Activated T-cell treated with anti-CD3 and anti-CD28 coated beads for 1 hour (primary cell): ENCODE measurements at places on chromosomes 6 and 20.

DNA sequence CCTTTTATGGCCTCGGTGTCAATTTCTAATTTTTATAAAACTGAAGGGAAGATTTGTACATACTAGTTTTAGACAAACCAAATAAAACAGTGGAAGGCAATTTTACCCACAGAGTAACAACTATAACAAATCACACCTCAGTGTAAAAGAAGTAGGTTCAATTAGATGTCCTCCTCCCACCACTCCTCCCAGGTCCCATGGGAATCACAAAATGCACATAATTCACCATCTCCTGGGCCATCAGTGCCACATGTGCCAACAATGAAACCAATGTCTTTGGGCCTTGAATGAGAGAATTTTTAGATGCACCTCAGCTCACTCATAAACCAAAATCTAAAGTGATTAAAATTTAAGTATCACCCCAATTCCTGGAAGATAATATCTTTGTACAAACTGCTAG is 267.8 kb downstream of the BTBD9 start:
- DNase-seq, result no peak

- no peak for DNase-seq
Measured at GRCh38 chr6:161107779-161108730, 116.5 kb downstream of the MAP3K4 start.

- no peak for DNase-seq
Measured at GRCh38 chr6:70119218-70119835, 183.6 kb downstream of the COL9A1 start.

DNA sequence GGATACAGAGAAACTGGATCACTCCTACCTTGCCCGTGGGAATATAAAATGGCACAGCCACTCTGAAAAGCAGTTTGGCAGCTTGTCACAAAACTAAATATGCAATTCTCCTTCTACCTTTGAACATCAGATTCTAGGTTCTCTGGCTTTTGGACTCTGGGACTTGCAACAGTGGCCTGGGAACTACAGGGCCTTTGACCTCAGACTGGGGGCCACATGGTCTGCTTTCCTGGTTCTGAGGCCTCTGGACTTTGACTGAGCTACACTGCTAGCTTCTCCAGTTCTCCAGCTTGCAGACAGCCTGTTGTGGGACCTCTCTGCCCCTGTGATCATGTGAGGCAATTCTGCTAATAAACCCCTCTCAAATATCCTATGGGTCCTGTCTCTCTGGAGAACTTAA is 168.8 kb downstream of the CDH26 start:
- no peak for DNase-seq

- DNase-seq, result no peak
Measured at GRCh38 chr20:53331151-53331973, 262.3 kb downstream of the ZNF217 start.

DNA sequence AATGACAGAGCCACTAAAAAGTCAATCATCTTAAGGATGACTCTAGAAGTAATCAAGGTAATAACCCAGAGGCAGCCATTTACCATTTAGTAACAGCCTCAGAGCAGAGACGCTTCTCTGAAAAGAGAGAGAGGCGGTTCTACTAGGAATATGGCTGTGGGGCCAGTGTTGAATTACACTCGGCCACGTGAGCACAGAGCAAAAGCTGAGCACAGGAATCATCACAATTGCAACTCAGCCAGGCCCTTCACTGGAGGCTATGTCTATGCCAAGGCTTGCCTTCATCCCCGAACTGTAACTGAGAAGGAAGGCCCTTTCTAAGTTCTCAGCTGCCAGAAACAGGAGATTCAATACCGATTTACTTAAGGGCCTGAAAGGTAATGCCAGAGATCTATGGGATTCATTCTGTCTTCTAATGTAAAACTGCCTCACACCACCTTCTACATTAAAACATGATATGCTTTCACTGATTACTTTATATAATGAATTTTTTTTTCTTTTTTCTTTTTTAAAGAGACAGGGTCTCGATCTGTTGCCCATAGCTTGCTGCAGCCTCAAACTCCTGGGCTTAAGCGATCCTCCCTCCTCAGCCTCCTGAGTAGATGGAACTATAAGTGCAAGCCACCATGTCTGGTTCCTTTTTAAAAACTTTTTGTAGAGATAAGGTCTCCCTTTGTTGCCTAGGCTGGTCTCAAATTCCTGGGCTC is 67.6 kb downstream of the NUDT3 start:
- no peak for DNase-seq

DNA sequence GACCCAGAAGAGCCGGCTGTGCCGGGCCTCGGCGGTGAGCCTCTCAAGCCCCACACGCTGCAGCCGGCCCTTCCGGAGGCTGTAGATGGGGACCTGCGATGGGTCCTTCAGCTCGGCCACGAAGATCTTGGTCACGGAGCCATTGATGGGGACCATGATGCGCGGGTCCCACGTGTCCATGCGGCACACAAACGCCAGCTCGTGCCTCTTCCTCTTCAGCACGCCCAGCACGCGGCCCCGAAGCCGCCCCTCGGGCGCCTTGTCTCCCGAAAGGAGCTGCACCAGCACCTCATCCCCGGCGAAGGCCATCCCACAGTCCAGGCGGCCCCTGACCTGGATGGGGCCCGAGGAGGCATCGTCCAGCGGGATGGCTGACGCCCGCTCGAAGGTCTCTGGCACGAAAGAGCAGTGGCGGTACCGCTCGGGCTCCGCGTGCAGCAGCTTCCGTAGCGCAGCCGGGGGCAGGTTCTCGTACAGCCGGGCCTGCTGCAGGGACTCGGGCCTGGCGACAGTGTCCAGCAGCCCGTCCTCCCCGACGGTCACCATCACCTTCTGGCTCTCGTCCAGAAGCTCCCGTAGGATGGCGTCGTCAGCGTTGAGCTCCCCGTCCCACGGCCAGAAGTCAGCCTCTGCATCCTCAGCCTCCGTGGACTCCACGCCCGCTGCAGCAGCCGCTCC is 8.9 kb downstream of the HELZ2 start:
- DNase-seq, result no peak

DNA sequence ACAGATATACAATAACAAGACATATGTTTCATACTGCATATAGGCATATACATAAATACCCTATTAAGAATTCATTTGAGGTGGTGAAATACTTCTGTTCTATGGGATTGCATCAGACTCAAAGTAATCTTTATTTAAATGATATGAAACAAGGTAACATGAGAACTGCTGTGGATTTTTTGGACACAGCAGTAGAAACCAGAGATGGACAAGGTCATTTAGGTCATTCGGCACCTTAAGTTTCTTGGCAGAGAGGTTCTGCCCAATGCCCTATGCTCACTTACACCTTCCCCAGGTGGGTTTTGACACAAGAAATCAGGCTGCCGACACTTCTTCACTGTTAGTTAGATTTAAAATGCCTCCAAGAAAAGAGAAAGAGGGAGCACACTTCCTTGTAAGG is 43.9 kb upstream of the RBM24 start:
- DNase-seq, result no peak

GRCh38 chr6:79230149-79230548 is 4.3 kb downstream of the HMGN3 start:
- no peak for DNase-seq

- no peak for DNase-seq
Measured at GRCh38 chr6:867378-867777, 174.4 kb upstream of the EXOC2 start.

- no peak for DNase-seq
Measured at GRCh38 chr20:41456351-41456750, 89.7 kb upstream of the EMILIN3 start.

DNA sequence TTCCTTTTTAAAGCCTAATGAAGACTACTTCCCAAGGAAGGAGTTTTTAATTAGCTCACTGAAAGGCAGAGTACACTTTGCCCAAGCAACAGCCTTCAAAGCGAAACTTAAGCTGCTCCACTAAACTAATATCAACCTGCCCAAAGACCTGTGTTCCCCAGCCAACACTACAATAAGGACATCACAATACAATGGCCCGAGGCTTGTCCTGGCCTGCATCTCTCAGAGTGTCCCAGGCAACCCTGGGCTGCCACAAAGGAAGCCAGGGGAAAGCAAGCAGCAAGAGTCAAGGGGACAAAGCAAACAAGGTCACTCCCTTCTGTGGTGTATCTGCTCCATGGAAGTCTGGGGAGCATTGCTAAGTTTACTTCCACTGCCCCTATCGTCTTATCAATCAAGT is 52.3 kb downstream of the PIGU start:
- DNase-seq, result no peak

DNA sequence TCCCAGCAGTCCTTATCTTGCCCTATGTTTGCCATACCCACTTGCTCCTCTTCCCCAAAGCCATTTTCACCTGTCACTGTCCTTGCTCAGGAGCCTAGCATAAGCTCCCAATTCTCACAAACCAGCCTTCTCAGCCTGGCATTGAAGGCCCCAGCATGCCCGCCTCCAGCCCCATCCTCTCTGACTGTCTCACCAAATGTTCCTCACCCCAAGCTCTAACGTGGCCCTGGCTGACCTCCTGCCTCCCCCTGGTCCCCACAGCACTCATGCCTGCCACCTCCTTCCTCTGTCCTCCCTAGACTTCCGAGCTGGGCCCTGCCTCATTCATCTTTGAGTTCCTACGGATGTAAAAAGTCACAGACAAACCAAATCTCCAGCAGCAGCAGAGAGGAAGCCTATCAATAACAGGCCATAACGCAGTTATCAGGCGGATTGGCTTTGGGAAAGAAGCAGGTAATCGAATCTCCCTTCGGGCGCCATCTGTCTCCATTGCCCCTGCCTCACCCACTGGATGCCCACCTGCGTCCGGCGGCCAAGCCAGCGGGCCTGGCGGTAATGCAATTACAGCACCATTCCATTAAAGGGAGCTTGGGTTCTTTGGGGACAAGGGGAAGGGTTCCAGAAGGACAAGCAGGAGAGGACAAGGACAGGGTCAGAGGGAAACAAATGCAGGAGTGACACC is 104.4 kb downstream of the MRPL14 start:
- DNase-seq, result no peak

- DNase-seq, result no peak
Measured at GRCh38 chr6:98590136-98590681, 244.2 kb upstream of the POU3F2 start.

- no peak for DNase-seq
Measured at GRCh38 chr6:29426654-29427053, 11.9 kb downstream of the OR12D1 start.

GRCh38 chr20:53944796-53945195 is 125.6 kb downstream of the BCAS1 start:
- no peak for DNase-seq

- no peak for DNase-seq
Measured at GRCh38 chr6:41080621-41081020, 7.8 kb downstream of the NFYA start.

GRCh38 chr6:157443066-157443800 is 62.2 kb downstream of the ZDHHC14 start:
- DNase-seq, result no peak

GRCh38 chr6:129273161-129273560 is 390.2 kb downstream of the LAMA2 start:
- no peak for DNase-seq

GRCh38 chr20:38844963-38845362 is 39.5 kb downstream of the PPP1R16B start:
- no peak for DNase-seq

DNA sequence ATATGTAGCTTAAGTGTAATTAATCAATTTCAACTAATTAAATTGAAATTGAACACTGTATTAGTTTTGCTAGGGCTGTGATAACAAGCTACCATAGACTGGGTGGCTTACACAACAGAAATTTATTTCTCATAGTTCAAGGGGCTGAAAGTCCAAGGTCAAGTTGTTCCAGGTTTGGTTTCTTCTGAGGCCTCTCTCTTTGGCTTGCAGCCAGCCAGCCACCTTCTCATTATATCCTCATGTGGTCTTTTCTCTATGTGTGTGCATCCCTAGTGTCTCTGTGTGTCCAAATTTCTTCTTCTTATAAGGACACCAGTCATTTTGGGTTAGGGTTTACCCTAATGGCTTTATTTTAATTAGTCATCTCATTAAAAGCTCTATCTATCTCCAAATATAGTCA is 611.7 kb downstream of the UTRN start:
- no peak for DNase-seq

DNA sequence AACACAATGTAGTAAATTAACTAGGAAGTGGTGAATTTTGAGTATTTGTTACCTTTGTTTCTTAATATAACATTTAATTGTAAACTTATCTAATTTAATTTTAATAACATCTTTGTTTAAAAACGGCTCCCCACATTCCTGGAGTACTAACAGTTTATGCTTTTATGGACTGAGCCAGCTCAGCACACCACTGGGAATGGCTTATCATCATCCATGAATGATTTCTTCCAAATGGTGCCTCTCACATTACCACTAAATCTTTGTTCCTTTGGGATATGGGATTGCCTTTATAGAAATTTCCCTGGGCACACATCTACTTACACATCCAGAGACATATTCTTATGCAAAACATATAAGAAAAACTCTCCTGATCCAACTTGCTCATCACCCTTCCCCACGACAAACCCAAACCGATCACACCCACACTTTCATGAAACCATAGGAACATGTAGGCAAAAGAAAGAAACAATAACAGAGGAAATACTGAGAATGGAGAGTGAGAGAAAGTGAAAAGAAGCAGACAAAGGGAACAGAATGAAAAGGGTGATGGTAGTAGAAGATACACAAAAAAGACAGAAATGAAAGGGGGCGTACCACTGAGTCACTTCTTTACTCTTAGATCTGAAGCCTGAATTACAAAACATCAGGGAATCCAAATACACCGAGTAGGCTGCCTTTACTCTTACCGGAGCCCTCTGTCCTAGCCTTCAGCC is 58.5 kb upstream of the KCNK16 start:
- no peak for DNase-seq

- no peak for DNase-seq
Measured at GRCh38 chr20:43408848-43409576, 48.7 kb upstream of the SRSF6 start.

DNA sequence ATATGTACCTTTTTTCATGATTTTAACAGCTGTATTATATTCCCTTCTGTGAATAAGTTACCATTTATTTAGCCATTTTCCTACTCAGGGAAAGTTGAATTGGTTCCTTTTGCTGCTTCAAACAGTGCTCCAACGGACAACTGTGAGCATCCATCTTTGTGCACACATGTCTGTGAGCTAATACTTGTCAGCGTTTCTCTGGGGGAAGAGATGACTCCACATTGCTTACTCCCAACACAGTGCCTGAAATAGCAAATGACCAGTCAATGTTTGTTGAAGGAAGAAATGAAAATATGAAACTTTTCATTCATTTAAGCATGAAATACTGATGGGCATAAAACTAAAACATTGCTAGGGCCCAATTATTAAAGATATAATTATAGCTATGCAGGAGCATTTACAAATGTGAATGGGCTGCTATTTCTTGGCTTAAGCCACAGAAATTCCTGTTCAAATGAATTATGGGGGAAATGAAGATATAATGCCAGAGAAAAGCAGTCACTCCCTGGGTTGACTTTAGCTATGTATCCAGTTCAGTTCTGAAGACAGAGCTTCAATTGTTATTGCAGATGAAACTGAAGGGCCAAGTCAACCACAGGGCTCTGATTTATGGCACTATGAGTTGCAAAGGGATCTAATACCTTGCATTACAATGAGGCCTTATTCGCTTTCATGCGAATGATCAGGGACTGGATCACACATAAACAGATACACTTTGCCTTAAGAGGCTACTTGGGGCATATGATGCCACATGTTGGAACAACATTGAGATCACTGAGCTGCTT is 47.4 kb upstream of the FOXC1 start:
- DNase-seq, result no peak

- DNase-seq, result no peak
Measured at GRCh38 chr6:53112871-53113270, 35.8 kb downstream of the GCM1 start.
